Left ventricle myocardium inferior (tissue), 1 donor: ENCODE measurements at places on chromosomes 16 and 17.

GRCh38 chr16:20916942-20917341 is 16.4 kb downstream of the LYRM1 start:
- DNase-seq = no peak

GRCh38 chr17:31549121-31549524 is 157.6 kb downstream of the RAB11FIP4 start:
- no peak for DNase-seq

DNA sequence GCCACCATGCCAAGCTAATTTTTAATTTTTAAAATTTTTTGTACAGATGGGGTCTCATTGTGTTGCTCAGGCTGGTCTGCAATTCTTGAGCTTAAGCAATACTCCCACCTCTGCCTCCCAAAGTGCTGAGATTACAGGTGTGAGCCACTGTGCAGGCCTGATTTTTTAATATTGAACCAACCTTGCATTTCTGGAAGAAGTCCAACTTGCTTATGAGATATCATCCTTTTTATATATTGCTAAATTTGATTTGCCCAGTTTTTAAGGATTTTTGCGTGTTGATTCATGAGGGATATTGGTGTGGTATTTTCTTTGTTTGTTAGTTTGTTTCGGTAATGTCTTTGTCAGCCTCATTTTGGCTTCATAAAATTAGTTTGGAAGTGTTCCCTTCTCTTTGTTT is 196.4 kb downstream of the SEC14L1 start:
- DNase-seq = no peak

DNA sequence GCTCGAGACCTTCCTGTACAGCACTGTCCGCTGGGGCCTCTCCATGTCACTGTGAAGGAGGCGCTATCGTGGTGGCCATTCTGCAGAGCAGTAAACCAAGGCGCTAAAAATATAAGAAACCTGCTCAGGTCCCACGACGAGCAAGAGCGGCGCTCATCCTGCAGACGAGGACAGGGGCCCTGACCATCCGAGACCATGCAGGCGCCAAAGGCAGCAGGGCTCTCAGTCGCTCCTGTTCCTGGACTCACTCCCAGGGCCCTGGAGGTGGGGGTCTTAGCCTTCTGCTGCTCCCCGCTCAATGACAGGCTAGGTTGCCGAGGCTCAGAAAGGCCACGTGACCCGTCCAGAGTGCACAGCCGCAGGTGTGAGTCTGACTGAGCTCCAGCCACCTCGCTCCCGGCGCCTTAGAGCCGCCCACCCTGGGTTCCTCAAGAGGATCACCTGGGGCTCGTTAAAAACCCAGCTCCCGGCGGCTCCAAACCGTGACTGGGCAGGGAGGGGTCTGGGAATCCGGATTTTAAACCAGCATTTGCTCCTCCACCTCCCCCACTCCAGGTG is 509 bp upstream of the ATP2C2 start:
- no peak for DNase-seq

DNA sequence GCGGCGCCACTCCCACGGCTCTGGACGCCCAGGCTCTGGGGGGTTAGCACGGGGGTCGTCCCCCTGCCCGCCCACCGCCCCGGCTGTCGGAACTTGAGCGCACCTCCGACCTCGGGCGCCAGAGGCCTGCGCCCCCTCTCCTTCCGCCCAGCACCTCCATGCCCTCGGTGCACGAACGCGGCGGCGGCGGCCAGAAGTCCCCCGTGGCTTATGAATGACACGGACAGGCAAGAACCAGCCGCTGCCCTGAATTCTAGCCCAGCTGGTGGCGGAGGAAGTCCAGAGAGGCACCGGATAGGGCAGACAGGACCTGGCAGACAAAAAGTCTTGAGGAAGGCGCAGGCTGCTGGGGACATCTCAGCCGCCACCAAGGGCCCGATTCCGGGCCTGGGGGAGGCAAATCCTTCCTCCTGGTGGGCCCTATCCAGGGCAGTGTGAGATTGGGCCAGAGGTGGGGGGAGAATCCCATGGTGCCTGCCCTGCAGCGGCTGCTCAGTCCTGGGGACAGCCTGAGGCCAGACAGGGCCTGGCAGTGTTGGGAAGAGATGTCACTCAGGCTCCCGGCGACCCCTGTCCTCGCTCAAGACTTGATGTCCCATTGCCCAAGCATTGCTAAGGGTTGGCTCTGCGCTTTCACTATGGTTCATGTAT is 897 bp upstream of the CYGB start:
- DNase-seq = peak; percentile 25

- no peak for DNase-seq
Measured at GRCh38 chr16:75256696-75257343, 5.4 kb upstream of the BCAR1 start.

- no peak for DNase-seq
Measured at GRCh38 chr16:27985981-27986380, 77.5 kb downstream of the GSG1L start.

DNA sequence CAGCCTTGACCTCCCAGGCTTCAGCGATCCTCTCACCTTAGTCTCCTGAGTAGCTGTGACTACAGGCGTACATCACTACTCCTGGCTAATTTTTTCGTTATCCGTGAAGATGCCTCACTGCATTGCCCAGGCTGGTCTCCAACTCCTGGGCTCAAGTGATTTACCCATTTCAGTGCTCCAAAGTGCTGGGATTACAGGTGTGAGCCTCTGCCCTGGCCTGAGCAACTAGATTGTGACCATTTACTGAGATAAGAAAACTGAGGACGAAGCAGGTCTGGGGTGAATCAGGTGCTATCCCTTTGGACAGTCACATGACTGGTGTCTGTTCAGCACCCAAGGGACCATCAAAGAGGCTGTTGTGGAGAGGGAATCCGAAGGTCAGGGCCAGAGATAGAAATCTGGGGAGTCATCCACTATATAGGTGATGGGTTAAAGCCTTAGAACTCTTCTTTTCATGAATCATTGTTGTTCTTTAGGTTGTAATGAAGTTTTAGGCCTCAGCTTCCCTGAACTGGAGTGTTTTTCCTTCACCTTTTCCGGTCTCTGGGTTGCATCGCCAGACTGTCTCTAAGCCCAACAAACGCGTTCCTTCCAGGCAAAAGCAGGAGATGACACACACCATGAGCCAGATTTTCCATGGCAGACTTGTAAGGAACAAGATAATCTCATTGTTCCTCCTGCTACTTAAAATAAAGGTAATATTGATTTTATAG is 62.5 kb downstream of the FTO start:
- no peak for DNase-seq

- DNase-seq = no peak
Measured at GRCh38 chr17:66630379-66630778, 204.5 kb upstream of the CACNG5 start.

DNA sequence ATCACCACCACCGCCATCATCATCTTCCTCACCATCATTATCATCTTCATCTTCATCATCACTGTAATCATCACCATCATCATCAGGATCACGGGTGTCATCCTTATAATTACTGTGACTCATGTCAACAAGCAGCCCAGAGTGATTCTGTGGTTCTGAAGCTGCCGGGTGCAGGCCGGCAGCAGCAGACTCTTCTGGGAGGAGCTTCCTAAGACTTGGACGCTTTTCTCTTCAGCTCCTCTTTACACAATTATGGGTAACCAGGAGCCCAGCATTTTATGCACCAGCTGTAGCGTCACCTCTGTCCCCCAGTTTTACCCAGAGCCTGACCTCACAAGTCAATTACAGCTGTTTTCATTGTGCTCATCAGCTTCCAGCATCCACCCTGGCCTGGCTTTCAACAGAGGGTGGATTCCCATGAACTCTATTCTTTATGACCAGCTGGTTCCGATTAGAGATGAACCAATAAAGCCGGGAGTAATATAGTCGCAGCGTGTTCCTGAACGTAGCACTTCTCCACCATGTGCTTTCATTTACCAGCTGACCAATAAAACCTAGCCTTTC is 275.8 kb downstream of the FOXL1 start:
- no peak for DNase-seq

GRCh38 chr17:50458270-50458669 is 10.4 kb downstream of the CHAD start:
- DNase-seq = no peak

DNA sequence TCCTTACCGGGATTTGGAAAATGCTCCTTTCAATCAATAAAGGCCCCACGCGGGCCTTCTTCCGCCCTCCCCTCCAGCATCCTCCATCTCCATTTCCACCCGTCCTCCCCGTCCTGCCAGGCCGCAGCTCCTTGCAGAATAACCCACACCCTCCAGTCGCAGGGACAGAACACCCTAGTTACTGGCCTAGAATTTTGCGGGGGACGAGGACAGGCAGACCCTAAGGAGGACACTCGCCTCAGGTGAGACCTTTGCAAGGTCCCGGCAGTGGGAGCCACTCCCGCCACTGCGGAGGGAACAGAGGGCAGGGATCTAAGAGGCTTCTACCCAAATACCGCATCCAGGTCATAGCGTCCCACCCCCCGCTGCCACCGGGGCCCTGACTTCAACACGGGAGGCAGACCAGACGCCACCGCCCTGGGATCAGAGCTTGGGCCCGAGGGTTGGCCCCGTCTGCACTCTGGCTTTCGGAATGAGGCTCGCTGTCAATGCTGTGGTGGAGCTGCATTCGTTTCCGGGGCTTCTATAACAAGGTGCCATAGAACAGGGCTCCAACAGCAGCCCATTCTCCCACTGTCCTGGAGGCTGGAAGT is 26.8 kb downstream of the SLC25A10 start:
- no peak for DNase-seq

DNA sequence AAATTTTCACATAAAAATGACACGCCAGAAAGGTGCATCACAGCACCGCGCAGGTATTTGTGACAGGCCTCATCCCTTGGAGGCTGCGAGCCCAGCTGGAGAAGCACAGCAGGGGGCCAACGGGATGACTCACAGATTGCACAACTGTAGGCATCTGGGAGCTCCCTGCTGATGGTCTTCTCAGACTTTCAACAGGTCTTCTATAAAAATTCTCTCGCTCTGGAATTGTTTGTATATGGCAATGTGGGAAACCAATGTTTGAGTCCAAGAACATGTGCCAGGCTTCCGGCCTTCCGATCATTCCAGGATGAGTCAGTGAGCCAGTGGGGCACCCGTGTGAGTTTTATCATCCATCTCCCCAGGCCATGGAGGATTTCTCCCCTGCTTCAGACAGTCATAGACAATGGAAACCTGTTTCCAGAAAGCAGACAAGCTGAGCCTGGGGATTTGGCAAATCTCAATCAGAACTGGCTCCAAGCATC is 24.1 kb upstream of the ADORA2B start:
- no peak for DNase-seq

GRCh38 chr16:77744141-77744540 is 21.8 kb downstream of the NUDT7 start:
- DNase-seq = no peak

DNA sequence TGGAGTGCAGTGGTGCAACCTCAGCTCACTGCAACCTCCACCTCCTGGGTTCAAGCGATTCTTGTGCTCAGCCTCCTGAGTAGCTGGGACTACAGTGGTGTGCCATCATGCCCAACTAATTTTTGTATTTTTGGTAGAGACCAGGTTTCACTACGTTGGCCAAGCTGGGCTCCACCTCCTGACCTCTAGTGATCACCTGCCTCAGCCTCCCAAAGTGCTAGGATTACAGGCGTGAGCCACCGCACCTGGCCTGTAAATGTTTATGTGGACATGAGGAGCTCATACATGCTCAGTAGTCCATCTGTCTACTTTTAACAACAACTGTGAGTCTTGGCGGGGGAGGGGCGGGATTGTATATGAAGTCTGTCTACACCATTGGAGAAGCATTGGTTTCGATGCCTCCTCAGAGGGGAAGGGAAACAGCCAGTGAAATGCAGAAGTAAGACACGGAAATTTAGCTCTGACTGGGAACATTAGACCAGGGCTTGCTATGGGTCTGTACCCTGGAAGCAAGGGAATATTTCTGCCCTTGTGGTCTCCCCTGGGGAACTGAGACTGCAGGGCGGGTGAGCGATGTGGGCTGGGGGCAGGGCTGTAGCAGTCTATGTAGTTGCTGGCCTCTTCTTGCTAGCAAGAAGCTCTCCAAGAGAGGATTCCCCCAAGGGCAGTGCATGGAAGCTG is 9.3 kb downstream of the NUBP1 start:
- DNase-seq = peak; percentile 65

- no peak for DNase-seq
Measured at GRCh38 chr16:86080131-86080875, 181.3 kb downstream of the IRF8 start.
